ENCODE measurements at places on chromosomes 6 and 20. TPM values are rescaled to one million over a fixed set of nuclear protein-coding genes. Genes with fewer than 3 reads are reported as not detected.

DNA sequence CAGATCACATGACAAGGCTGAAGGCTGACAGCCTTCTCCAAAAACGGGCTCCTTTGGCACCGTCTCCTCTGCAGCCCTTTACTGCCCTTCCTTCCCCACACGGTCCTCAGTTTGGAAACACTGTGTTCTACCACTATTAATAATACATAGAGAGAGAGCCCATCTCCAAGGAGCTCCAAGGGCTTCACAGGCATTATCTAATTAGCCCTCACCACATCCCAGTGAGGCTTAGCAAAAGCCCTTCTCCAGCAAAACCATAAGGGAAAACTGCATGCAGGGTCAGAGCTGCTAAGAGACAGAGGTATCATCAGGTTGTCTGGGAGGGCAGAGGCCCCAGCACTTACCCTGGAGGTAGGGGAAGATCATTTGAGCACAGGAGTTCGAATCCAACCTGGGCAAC is 169.3 kb upstream of the JARID2 start:
- no peak overlapping the region for H3K27ac ChIP-seq
- H3K4me3 ChIP-seq, result no peak overlapping the region
- no peaks in the 10 kb centered on the region for H3K27me3 ChIP-seq

GRCh38 chr6:127090051-127090450 is 28.4 kb upstream of the RSPO3 start:
- DNase-seq, result no peak
- H3K4me1 ChIP-seq, result no peaks in the 10 kb centered on the region
- no peak overlapping the region for H3K4me3 ChIP-seq
- H3K27me3 ChIP-seq, result no peaks in the 10 kb centered on the region
- no peaks in the 10 kb centered on the region for H3K36me3 ChIP-seq
- H3K27ac ChIP-seq, result no peak overlapping the region

DNA sequence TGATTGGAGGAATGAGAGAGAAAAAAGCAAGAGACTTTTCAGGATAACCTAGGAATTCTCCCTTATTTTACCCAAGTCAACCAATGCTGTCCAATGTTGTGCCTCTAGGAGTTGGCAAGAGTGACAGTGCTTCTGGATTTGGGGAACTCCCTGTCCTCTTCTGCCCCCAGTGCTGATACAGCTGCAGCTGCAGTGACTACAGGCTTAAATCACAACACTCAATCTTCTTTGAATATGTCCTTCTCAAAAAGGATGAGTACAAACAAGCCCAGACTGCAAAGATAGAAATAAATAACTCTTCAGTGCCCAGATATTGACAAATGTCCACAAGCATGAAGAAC is 141.0 kb upstream of the COL21A1 start:
- H3K4me3 ChIP-seq, result no peak overlapping the region
- H3K27ac ChIP-seq, result no peak overlapping the region
- no peaks in the 10 kb centered on the region for H3K36me3 ChIP-seq
- no peak for DNase-seq
- H3K27me3 ChIP-seq, result no peaks in the 10 kb centered on the region

DNA sequence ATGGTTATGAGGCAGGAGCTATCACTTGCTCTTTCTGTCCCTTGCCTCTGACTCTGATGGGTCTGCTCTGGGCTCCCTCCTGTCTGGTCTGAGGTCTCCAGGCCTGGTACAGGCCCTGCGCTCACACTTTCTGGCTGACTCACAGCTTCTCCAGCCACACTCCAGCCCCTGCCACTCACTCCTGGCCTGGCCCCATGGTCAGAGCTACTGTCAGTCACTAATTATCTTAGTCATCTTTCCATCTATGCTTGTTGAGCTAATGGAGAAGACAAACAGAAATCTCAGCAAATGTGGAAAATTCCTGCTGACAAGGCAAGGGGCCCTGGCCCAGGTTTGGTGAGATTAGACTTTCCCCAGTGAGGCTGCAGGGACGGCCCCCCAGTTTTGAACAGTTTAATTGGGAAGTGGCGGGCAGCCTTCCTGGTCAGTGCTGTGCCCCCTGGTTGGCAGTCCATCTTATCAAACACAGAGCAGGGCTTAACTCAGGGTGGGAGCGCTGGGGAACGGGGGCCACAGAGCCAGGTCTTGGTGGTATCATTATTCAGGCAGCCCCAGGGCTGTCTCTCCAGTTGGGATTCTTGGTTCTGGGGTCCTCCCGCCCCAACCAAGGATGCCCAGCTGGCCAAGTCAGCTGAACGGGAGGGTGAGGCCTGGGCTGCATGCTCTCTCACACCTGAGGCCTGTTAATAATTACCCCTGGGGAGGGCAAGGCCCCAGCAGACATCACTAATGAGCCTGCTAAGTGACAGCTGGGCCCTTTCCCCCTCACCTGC is 63.4 kb downstream of the VEGFA start:
- peak overlapping the region; percentile 36 for H3K27ac ChIP-seq
- no peaks in the 10 kb centered on the region for H3K27me3 ChIP-seq
- H3K4me3 ChIP-seq, result no peak overlapping the region

GRCh38 chr6:107030151-107030550 is 2.2 kb downstream of the MTRES1 start:
- H3K4me3 ChIP-seq, result no peak overlapping the region
- H3K27me3 ChIP-seq, result no peaks in the 10 kb centered on the region
- no peak overlapping the region for H3K27ac ChIP-seq
- no peak for DNase-seq

- H3K4me3 ChIP-seq, result no peak overlapping the region
- no peak overlapping the region for H3K27ac ChIP-seq
- H3K27me3 ChIP-seq, result no peaks in the 10 kb centered on the region
- no peaks in the 10 kb centered on the region for H3K36me3 ChIP-seq
- peaks cover 3% of the 10 kb centered on the region for H3K4me1 ChIP-seq
Observed at GRCh38 chr20:10925767-10926166, 252.0 kb upstream of the JAG1 start.

GRCh38 chr20:37941332-37941731 is 38.4 kb downstream of the VSTM2L start:
- DNase-seq, result no peak
- H3K36me3 ChIP-seq, result no peaks in the 10 kb centered on the region
- H3K4me3 ChIP-seq, result no peak overlapping the region
- no peaks in the 10 kb centered on the region for H3K27me3 ChIP-seq
- no peaks in the 10 kb centered on the region for H3K4me1 ChIP-seq

- H3K4me1 ChIP-seq, result peaks cover 5% of the 10 kb centered on the region
- no peak for DNase-seq
- H3K4me3 ChIP-seq, result no peak overlapping the region
- H3K36me3 ChIP-seq, result no peaks in the 10 kb centered on the region
- H3K27ac ChIP-seq, result no peak overlapping the region
Observed at GRCh38 chr6:150547502-150548222, 52.0 kb upstream of the PLEKHG1 start.

DNA sequence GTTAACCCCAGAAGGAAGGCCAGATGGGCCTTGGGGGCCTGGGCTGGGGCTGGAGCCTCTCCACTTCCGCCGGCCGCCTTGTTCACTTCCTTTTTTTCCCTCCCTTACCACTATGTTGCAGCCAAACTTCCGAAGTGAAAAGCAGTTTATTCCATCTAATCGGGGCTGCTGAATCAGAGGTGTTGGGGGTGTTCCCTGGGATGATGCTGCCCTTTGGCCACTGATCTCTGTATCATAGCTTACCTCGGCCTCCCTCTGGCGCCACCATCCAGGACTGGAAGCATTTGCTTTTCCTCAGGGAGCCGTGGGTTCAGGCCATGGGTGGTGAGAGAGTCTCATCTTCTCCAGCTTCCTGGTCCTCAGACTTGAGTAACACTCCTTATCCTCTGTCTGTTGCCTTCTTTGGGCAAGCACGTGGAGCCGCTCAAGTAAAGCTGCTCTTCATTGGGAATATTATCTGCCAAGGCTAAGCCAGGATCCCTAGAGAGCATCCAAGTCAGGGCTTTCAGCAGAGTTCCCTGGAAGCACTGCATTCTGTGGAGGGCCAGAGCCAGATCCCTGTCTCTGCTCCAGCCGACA is 39.6 kb downstream of the SLX4IP start:
- H3K27ac ChIP-seq, result no peak overlapping the region
- H3K4me1 ChIP-seq, result no peaks in the 10 kb centered on the region
- DNase-seq, result no peak
- H3K36me3 ChIP-seq, result no peaks in the 10 kb centered on the region
- H3K27me3 ChIP-seq, result no peaks in the 10 kb centered on the region
- H3K4me3 ChIP-seq, result no peak overlapping the region

DNA sequence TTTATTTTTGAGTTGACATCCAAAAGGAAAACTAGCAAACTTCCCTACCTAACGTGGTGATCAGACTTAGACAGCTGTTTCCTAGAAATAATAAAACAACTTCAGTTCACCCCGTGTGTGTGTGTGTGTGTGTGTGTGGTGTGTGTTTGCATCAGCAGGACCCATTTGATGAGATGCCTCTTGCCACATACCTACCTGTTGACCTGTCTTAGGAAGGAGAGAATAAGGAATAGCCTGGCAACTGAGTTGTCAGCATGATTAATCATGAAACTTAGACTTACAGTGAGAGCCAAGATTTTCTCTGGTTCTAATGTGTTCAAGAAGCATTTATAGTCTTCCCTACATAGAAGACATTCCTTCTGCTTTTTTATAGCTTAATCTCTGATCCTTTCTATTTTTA is 16.1 kb upstream of the PBOV1 start:
- no peaks in the 10 kb centered on the region for H3K36me3 ChIP-seq
- no peak overlapping the region for H3K4me3 ChIP-seq
- DNase-seq, result no peak
- H3K4me1 ChIP-seq, result no peaks in the 10 kb centered on the region
- H3K27me3 ChIP-seq, result no peaks in the 10 kb centered on the region

- no peak for DNase-seq
- no peaks in the 10 kb centered on the region for H3K27me3 ChIP-seq
- H3K36me3 ChIP-seq, result no peaks in the 10 kb centered on the region
- H3K4me3 ChIP-seq, result no peak overlapping the region
Observed at GRCh38 chr6:128097009-128097408, 196.2 kb upstream of the THEMIS start.

DNA sequence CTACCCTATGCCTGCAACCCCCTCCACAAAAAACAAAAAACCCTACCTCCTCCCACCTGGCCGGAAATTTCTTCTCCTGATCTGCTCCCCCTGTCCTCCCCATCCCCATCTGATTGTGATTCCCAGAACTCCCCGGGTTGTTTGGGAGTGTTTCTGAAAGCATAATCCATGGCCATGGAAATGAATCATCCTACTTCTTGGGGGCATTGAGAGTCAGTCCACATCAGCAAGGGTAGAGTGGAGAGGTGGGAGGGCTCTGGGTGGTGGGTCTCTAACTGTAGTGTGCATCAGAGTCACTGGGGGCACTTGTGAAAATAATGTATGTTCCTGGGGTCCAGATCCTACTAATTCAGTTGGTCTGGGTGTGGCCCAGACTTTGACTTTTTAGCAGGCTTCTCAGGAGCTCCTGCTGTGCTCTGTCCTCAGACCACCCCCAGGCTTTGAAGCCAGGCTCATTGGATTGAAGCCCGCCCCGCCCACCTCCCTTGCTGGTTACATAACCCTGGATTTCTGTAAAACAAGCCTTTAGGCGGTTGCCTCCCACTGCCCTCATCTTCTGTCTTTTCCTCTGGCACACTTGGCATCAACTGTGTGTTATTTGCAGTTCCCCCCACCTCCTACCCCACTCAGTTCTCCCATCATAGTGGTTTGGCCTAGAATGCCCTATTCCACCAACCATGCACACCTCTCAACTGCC is 10.5 kb downstream of the PIGT start:
- no peaks in the 10 kb centered on the region for H3K4me1 ChIP-seq
- H3K36me3 ChIP-seq, result peaks cover 14% of the 10 kb centered on the region
- H3K27me3 ChIP-seq, result no peaks in the 10 kb centered on the region
- no peak overlapping the region for H3K27ac ChIP-seq

DNA sequence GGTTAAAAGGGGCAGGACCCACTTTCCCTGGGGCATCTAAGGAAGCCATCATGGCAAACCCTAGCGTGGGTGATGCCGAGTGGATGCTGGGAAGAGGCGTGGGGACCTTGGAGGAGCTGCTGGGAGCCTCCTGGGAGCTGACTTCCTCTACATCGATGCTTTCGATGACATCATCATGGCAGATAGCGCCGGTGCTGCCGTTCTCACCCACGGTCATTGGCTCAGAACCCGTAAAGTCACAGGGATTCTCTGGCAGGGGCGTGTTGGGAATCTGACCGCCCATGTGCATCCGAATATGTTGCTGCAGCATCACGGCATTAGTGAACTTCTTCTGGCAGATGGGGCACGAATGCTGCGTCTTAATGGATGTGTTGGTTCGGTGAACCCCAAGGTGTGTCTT is 12.1 kb downstream of the SALL4 start:
- H3K27ac ChIP-seq, result no peak overlapping the region
- no peak for DNase-seq
- no peaks in the 10 kb centered on the region for H3K4me1 ChIP-seq
- no peaks in the 10 kb centered on the region for H3K27me3 ChIP-seq
- no peaks in the 10 kb centered on the region for H3K36me3 ChIP-seq

DNA sequence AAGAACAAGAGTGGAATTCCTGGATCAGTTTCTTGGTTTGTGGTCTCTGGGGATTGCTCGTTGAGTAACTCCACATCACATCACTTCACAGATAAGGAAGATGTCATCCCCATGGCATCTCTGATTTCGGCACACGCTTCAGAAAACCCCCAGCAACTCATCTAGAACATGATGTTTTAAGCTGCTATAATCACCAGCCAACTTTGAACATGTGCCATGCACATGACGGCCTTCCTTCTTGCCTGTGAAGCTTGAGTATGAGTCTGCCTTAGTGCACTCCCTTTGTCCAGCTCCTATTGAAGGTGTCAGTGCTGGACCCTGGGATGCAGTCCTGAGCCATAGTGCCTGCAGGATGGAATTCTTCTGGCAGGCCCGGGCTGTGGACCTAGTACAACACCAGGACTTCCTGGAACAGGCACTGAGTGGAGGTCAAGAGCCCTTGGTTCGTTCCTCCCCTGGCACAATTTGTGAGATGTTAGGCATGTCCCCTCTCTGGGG is 231.5 kb upstream of the SUPT3H start:
- H3K4me3 ChIP-seq, result no peak overlapping the region
- DNase-seq, result no peak
- no peak overlapping the region for H3K27ac ChIP-seq
- no peaks in the 10 kb centered on the region for H3K36me3 ChIP-seq

GRCh38 chr20:51487565-51488268 is 54.8 kb downstream of the NFATC2 start:
- peak; percentile 19 for DNase-seq
- no peak overlapping the region for H3K4me3 ChIP-seq
- H3K4me1 ChIP-seq, result no peaks in the 10 kb centered on the region
- H3K27me3 ChIP-seq, result no peaks in the 10 kb centered on the region

- DNase-seq, result no peak
- no peaks in the 10 kb centered on the region for H3K4me1 ChIP-seq
- no peaks in the 10 kb centered on the region for H3K27me3 ChIP-seq
- no peak overlapping the region for H3K4me3 ChIP-seq
- H3K36me3 ChIP-seq, result no peaks in the 10 kb centered on the region
Observed at GRCh38 chr6:91288741-91289140, 701.9 kb upstream of the MAP3K7 start.

GRCh38 chr6:33633084-33633461 is 12.0 kb downstream of the ITPR3 start:
- peaks cover 16% of the 10 kb centered on the region for H3K4me1 ChIP-seq
- no peaks in the 10 kb centered on the region for H3K27me3 ChIP-seq
- peak overlapping the region; percentile 2 for H3K27ac ChIP-seq
- no peak for DNase-seq
- H3K4me3 ChIP-seq, result no peak overlapping the region
- no peaks in the 10 kb centered on the region for H3K36me3 ChIP-seq

DAAM2 gene
- 6.9 TPM for polyA plus RNA-seq

KIF25 gene
- polyA plus RNA-seq, result not detected

RIPOR3 gene
- 10.5 TPM for polyA plus RNA-seq

NOX3 gene
- polyA plus RNA-seq, result not detected
